ENCODE measurements at places on chromosomes 12 and 14.

DNA sequence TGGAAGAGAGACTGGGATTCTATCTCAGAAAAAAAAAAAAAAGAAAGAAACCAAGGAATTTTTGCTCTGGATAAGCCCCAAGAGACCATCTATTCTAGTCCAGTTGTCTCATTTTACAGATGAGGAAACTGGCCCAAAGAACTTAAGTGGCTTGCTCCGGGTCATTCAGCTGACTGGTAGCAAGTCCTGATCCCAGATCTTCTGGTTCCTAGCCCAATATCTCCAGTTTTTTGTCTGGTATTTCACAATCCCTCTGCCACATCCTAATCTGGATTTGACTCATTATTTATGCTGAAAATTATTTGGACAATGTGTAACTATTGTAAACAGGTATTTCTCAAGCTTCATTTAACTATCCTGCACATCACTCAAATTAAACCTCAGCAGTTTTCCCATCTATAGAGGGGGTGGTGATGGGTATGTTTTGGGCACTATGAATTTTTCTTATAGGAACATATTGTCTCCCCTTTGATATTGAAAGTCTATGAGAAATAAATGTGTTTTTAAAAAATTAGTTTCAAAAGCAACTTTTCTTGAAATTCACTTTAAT, 43.4 kb downstream of the PPP2R5E start:
- no peak for DNase-seq

DNA sequence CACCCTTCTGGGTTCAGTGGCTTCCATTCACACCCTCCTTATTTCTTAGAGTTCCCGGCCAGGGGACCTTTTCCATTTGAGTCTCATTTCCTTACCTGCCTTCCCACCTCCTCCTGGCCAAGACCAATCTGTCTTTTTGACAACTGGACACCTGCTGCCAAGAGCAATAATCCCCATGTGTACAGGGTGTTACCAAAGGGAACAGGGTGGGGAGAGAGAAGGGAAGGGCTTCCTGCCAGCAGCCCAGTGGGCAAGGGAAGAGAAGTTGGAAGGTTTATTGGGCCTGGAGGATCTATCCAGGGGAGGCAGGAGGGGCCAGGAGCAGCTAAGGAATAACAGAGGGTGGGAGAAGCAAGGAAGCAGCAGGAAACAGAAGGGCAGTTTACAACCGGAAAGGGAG, 346.2 kb downstream of the C12orf75 start:
- no peak for DNase-seq

DNA sequence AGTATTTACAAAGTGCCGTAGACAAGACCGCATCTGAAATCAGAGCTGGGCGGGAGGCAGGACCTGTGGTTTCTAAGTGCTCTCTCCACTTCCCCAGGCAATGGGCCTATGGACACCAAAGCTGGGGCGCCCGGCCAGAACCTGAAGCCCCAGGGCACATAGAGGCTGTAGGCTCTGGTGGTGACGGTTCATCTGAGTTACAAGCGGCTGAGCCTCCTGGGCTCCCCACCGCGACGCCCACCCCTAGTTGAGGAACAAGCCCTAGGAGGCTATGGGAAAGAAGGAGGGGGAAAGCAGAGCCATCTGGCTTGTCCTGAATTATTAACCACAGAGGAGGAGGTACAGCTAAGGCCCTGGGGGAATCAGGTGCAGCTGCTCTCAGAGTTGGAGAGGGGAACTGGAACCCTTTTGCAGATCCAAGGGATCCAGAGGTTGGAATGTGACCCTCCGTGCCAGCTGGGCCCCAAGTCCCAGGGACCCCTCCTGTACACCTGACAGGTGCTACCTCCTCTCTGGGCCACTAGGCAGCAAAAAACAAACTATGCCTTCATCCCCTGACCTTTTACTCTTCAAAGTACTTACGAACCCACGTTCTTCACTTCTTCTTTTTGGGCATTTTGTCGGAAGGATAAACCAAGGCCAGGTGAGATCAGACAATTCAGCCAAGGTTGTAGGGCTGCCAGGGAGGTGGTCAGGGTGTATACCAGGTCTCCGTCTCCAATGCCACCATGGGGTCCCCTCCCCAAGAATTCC, 77.2 kb downstream of the ARL6IP4 start:
- no peak for DNase-seq

DNA sequence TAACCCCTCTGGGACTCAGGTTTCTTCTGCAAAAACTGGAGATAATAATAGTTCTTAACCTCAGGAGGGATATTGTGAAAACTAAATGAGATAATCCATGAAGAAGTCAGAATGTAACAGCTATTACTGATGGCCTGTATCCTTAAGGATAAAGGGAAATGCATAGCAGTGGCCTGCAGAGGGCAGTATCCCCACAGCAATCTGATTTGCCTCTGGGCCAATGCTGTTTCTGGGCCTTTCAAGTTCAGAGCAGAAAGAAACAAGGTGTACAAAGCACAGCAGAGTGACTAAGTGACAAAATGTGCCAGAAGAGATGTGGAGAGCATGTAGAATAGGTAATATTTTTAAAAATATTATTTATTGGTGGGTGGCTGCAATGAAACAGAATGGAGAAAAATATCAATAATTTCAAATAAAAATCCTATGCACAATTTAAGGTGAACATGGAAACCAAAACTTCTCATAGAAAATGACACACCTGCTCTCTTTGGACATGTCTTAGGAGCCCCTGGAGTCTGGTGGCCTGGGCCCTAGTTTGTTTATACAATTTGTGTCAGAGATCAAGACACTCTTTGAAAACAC, 90.3 kb downstream of the C12orf75 start:
- DNase-seq, result peak; percentile 28

GRCh38 chr12:92010853-92011701, 134.6 kb downstream of the BTG1 start:
- DNase-seq, result no peak

GRCh38 chr12:116677202-116677661, 60.6 kb downstream of the SPRING1 start:
- no peak for DNase-seq

GRCh38 chr12:94145191-94145983, 3.0 kb upstream of the PLXNC1 start:
- DNase-seq, result no peak

DNA sequence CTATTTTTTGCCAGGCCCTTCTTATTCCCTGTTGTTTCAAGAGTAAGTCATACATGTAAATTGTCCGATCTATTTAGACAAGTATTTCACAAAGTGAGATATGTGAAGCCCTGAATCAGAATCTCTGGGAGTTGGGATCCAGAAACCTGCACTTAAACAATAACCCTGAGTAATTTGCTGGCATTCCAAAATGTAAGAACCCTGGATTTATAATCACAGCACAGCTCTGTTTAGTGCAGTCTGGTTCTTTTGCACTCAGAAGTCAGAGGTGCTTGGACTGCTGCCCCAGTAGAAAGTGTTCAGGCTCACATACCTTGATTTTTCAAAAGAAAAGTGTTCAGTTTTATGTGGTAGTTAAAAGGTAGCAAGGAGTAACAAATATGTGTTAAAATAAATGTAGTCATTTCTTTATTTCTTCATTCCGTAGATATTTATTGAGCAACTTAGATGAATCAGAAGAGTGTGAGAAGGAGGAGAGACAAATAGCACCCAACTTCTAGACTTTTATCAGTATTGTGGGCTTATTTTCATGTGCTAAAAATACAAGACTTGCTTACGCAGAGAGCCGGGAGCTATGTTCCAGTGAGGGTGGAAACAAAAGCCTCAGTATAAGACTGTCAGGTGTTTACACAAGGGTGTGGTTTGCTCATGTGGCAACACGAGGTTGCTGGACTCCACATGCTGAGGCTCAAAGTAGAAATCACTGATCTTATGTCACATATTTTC, 70.1 kb downstream of the SYNE2 start:
- DNase-seq, result no peak

- no peak for DNase-seq
Measured at GRCh38 chr14:96486705-96487104, 15.5 kb upstream of the PAPOLA start.

DNA sequence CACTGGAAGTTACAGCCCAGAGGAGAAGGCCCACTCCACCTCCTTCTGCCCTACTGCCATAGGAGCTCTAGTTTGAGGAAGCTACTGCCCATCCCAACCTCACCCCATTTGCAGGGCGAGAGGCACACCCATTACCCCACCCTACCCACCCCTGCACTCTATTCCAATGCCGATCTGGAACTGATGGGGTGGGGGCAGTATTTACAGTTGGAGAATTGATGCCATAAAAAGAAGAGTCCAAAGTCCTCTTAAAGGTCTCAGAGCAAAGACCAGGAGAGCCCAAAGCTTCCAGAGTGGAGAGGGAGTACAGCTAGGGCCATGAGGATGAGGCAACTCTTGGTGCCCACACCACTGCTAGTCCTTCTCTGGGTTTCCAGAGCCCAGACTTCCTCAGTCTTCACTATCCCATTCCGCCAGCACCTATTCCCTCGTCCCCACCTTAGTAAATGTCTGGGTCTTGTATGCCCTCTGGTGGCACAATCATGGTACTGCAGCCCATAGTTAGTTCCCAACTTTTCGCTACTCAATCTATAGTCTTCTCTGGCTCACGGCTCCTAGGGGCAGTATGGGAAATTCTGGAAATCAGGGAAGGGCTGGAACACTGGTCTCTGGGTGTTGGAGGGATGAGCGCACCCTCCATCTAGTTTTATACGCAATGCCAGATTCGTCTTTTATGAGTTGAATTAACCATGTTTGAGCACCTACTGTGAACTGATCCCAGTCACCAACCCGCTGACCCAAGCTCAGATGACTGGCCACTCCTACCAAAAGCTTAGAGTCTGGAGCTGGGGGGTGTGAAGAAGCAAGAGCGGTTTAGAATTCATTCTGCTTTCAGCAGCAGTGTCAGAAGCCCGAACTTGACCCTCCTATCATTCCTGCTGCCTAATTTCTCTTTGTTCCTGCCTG, 6.9 kb upstream of the ADCY6 start:
- peak; percentile 30 for DNase-seq

DNA sequence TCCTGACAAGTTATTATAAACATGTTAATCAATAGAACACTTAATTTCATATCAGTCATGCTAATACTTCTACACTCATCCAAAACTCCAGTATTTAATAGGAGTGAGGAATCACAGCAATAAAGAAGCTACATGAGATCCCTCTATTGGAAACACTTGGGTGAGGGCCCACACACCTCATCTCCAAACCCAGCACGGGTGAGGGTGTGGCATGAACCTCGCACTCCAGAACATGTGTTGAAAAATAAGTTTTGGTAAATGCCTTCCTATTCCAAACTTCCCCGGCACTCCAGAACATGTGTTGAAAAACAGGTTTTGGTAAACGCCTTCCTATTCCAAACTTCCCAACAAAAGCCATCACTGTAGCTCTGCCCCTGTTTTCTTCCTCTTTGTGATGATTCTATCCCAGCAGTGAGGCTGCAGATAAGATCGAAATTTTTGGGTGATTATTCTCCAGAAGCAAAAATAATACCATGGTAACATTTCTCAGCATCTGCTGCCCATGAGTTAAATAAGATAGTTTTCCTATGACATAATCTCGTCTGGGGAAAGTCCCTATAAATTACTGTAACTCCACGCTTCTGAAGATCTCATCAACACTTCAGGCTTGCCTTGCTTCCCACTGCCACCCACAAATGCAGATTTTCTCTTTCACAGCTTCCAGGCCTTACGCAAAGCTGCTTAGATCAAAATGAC, 24.4 kb upstream of the PTPRB start:
- DNase-seq, result no peak

GRCh38 chr14:106459971-106460730, 933.8 kb downstream of the TMEM121 start:
- DNase-seq, result peak; percentile 51

DNA sequence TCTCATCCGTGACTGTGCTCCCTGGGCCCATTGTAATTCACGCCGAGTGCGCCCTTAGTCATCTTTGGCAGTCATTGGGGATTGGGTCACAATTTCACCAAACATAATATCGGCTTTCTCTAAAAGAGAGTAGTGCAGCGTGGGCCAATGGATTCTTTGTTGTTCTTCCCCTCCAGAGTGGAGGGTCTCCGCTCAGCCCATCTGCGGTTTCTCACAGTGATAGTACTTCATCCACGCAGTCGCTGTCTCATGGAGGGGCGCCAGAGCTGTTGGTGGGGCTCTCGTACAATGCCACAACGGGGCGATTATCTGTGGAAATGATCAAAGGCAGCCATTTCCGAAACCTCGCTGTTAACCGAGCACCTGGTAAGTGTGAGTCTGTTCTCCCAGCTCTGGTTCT, 321.8 kb downstream of the SNAPC1 start:
- no peak for DNase-seq
